ENCODE measurements at places on chromosomes 7 and 10. TPM values are rescaled to one million over a fixed set of nuclear protein-coding genes. Genes with fewer than 3 reads are reported as not detected.

- H3K4me3 ChIP-seq: no peak overlapping the region
- no peaks in the 10 kb centered on the region for H3K4me1 ChIP-seq
- no peak for DNase-seq
- peaks cover 2% of the 10 kb centered on the region for H3K27me3 ChIP-seq
- no peak overlapping the region for H3K27ac ChIP-seq
Measured at GRCh38 chr7:143516981-143517380, 39.3 kb downstream of the TAS2R41 start.

- no peaks in the 10 kb centered on the region for H3K36me3 ChIP-seq
- H3K4me3 ChIP-seq: no peak overlapping the region
- peak; percentile 60 for DNase-seq
- peaks cover 2% of the 10 kb centered on the region for H3K27me3 ChIP-seq
Measured at GRCh38 chr7:18345641-18346234, 149.8 kb upstream of the HDAC9 start.

CPEB3 gene
- total RNA-seq: 2.4 TPM

CCNJ gene
- 67.1 TPM for total RNA-seq

NUTM2E gene
- total RNA-seq: 0.46 TPM

- no peak overlapping the region for H3K4me3 ChIP-seq
- H3K4me1 ChIP-seq: peaks cover 28% of the 10 kb centered on the region
- H3K27me3 ChIP-seq: no peaks in the 10 kb centered on the region
- peak overlapping the region; percentile 75 for H3K27ac ChIP-seq
- no peak for DNase-seq
- no peaks in the 10 kb centered on the region for H3K36me3 ChIP-seq
Measured at GRCh38 chr10:4649886-4650508, 176.0 kb upstream of the AKR1E2 start.

ZNF722 gene
- not detected for total RNA-seq

GRCh38 chr7:103987451-103987850, 2.0 kb downstream of the RELN start:
- H3K27ac ChIP-seq: no peak overlapping the region
- H3K36me3 ChIP-seq: peaks cover 4% of the 10 kb centered on the region
- H3K4me1 ChIP-seq: peaks cover 8% of the 10 kb centered on the region
- H3K27me3 ChIP-seq: peaks cover 9% of the 10 kb centered on the region
- H3K4me3 ChIP-seq: no peak overlapping the region

Measured in endothelial cell (in vitro differentiated cells).